NCI-H1930 (cell line): ENCODE measurements at places on chromosomes 6 and 20.

DNA sequence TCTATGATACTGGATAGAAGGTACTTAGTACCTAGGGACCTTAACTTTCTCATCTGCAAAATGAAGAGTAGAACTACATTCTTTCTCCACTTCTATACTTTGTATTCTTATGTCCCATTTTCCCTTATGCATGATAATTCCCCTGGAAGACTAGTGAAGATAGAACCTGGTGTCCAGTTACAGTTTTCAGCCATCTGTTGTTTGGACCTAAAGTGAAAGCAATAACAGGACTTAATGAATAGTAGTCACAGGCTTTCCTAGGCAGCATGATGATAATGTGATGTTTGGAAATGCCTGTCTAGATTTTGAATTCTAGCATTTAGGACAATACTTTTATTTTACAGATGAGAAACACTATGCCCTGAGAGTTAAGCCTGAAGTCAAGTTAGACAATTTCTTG lies 153.8 kb downstream of the RIMS1 start:
- DNase-seq: no peak

- DNase-seq: no peak
These were observed 264.1 kb upstream of the RIN2 start for GRCh38 chr20:19493794-19494495.

- DNase-seq: no peak
These were observed 51.4 kb downstream of the TMEM242 start for GRCh38 chr6:157271911-157272310.

GRCh38 chr20:18926965-18927364 lies 113.4 kb downstream of the SCP2D1 start:
- DNase-seq: no peak

DNA sequence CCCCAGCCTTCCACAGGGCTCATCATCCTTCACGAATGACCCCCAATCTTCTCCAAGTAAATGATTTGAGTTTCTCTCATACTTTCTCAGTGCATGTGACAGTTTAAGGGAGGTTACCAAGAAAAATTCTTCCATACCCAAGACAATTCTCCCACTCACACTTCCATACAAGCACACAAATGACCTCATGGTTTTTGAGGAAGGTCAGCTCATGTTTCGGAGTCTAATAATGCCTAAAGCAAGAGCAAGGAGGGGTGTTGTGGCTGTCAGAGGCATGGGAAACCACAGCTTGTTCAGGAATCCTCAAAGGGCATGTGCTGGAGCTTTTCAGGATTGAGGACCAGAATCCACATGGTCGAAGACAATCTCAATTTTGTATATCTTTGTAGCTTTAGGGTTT lies 279.0 kb downstream of the MAFB start:
- DNase-seq: no peak

GRCh38 chr6:43395776-43396175 lies 26.3 kb upstream of the ZNF318 start:
- no peak for DNase-seq

DNA sequence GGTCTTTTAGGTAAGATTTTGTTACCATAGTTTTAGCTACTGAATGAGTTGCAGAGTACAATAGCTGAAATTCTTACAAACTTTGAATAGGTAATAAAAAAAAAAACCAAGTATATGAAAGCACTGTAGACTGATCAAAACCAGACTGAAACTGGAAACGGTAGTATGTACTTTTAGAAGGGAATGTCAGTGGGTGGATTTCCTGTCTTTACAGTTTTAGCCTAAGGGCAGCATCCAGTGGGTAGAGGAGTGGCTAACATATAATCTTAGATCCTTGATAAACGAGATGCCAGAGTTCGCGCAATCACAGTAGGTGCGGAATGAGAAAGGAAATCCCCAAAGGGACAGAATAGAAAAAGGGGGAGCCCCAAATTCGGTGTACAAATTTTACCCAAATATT lies 385.9 kb upstream of the RUNX2 start:
- no peak for DNase-seq

DNA sequence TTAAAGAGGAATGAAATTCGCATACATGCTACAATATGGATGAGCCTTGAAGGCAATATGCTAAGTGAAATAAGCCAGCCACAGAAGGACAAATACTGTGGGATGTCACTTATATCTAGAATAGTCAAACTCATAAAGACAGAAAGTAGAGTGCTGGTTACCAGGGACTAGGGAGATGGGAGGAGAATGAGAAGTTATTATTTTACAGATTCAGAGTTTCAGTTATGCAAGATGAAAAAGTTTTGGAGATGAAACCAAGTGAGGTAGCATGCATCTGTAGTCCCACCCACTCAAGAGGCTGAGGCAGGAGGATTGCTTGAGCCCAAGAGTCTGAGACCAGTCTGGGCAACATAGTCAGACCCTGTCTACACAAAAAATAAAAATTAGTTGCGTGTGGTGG lies 82.5 kb upstream of the ARID1B start:
- no peak for DNase-seq

DNA sequence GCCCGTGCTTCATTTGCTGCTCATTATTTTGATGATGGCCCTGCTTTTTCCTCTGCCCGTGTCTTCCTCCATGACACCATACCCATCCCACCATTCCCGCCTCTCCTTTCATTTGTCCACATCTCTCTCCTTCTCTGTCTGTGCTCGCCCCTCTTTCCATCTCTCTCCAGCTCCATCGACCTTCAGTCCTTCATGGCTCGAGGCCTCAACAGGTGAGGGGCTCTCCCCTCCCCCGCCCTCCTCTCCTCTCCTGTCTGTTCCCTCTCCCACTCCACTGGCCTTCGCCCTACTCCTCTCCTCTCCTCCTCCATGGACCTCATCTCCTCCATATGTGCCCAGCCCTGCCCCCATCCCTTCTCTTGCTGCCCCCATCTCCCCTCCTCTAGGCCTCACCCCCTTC lies 12.1 kb upstream of the ZBTB9 start:
- no peak for DNase-seq

- DNase-seq: no peak
These were observed 366.3 kb downstream of the CDKAL1 start for GRCh38 chr6:20900389-20901160.

GRCh38 chr6:13351271-13351670 lies 22.9 kb upstream of the TBC1D7 start:
- DNase-seq: no peak

GRCh38 chr6:87798393-87799278 lies 96.6 kb upstream of the AKIRIN2 start:
- DNase-seq: no peak

GRCh38 chr6:37283268-37283667 lies 25.3 kb upstream of the TMEM217 start:
- DNase-seq: no peak

- no peak for DNase-seq
These were observed at the start of gene SPO11 for GRCh38 chr20:57329608-57330221. Gene SPO11, plus strand, starts transcription at chr20:57329803. Its CDS starts 65 bp downstream, at chr20:57329868.

- no peak for DNase-seq
These were observed 851 bp upstream of the HSD17B8 start for GRCh38 chr6:33203443-33204164.

- no peak for DNase-seq
These were observed 368.1 kb upstream of the JARID2 start for GRCh38 chr6:14877758-14878157.

- DNase-seq: no peak
These were observed 16.8 kb upstream of the ARID1B start for GRCh38 chr6:156760377-156760776.

DNA sequence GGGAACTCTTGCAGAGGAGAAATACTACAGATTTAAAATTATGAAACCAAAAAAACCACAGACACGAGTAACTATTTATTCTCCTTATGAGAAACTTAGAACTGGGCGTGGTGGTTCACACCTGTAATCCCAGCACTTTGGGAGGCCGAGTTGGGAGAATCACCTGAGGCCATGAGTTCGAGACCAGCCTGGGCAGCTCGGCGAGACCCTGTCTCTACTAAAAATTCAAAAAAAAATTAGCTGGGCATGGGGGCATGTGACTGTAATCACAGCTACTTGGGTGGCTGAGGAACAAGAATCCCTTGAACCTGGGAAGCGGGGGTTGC lies 36.8 kb downstream of the SSR1 start:
- no peak for DNase-seq

GRCh38 chr6:157850030-157850429 lies 27.0 kb downstream of the SNX9 start:
- no peak for DNase-seq

- DNase-seq: no peak
These were observed 627.5 kb downstream of the PRKN start for GRCh38 chr6:162100096-162100495.

- no peak for DNase-seq
These were observed 40.5 kb downstream of the IPCEF1 start for GRCh38 chr6:154316131-154316530.

GRCh38 chr6:55998576-55998975 lies 123.2 kb upstream of the BMP5 start:
- DNase-seq: no peak

GRCh38 chr6:34696189-34696738 lies 303 bp downstream of the ILRUN start:
- DNase-seq: no peak

DNA sequence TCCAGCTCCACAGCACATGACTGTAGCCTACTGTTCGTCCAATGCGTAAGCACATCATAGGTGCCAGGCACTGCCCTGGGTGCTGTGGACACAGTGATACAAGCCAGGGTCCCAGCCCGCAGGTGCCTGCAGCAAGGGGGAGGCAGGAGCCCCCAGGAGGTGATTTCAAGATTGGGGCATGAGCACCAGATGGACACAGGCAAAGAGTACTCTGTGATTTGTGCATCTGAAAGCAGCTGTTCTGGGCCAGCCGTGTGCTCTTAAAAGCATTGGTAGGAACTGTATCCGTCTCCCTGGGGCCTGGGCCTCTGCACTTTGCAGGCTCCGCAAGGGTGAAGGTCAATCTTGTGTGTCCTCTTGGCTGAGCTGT lies 149.8 kb downstream of the SYCP2 start:
- no peak for DNase-seq

DNA sequence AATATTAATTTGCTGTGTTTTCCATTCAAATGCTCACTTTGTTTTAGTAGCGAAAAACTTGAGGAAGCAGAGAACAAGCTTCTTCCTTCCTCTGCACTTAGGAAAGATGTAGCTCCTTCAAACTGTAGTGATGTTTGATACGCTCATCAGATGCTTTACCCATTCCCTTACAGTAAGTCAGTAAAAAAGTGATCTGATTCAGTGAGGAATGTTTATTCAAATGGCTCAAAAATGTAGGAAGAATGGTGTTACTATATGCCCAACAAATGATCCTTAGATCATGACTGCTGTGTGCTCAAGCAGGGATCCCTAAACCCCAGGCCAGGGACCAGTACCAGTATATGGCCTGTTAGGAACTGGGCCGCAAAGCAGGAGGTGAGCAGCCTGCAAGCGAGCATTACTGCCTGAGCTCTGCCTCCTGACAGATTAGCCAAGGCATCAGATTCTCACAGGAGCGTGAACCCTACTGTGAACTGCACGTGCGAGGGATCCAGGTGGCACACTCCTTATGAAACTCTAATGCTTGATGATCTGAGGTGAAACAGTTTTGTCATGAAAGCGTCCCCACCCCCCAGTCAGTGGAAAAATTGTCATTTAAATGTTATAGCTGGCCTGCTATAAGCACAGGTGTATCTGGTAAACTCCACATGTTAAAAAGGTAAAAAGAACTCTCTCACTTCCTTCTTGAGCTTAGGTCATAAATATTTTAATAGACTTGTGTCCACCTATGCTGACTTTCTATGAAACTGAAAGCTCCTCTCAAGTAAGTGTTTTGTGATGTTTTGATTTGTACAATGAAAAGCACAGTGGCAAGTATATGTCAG lies 187.2 kb downstream of the FOXC1 start:
- DNase-seq: no peak

DNA sequence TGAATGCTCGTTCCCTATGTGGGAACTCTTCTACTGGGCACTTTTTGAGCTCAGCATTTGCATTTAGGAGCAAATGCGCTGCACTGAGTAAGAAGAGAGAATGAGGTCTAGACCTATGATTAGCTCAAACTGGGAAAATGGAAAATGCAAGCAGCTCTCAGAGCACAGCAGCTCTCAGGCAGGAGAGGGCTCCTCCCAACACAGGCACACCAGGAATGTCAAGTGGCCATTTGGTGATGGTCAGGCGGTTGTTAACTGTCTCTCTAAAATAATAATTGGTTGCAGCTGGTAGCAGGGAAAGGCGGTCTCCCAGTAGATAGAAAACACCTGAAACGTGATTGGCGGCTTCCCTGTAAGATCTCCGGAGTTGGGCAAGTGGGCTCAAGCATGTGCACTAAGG lies 162.0 kb upstream of the ECI2 start:
- no peak for DNase-seq

DNA sequence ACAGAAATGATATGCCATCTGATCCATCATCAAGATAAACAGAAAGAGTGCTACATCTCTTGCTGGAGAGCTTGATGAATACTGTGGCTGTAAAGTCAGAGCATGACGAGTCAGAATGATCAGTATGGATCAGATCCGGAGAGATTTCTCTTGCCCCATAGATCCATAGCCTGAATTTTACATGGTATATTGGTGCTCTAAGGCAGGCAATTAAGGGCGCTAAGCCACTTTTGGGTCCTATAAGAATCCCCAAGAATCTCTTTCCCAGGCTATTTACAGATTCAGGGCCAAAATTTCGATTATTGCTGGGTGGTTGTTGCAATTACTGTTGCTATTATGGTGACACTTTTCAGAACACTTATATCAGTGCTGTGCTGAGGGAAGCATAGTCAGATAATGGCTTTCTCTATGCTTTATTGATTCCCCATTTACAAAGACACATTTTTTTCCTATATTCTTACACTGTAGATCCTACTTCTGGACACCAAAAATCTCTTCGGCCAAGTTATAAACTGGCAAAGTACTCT lies 94.4 kb downstream of the ADGRB3 start:
- no peak for DNase-seq

- no peak for DNase-seq
These were observed 210.3 kb upstream of the TSHZ2 start for GRCh38 chr20:52761867-52762266.

DNA sequence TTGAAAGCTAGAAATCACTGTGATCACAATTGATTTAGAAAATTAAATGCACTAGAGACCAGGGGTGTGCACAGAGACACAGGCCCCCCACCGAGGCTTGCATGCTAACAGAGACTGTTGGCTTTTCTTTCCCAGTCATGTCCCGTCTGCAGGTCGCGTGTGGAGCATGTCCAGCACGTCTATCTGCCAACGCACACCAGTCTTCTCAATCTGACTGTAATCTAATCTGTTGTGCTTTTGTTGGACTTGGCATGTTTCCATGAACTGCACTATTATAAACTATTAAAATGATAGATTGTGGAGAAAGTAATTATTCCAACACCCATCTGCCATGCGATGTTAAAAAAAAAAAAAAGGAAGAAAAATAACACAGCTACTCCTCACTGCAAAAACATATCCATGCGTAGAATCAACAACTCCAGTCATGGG lies 17.7 kb downstream of the MYLIP start:
- peak; percentile 44 for DNase-seq
